ENCODE measurements at places on chromosomes 12 and 14. TPM values are rescaled to one million over a fixed set of nuclear protein-coding genes. Genes with fewer than 3 reads are reported as not detected.

DNA sequence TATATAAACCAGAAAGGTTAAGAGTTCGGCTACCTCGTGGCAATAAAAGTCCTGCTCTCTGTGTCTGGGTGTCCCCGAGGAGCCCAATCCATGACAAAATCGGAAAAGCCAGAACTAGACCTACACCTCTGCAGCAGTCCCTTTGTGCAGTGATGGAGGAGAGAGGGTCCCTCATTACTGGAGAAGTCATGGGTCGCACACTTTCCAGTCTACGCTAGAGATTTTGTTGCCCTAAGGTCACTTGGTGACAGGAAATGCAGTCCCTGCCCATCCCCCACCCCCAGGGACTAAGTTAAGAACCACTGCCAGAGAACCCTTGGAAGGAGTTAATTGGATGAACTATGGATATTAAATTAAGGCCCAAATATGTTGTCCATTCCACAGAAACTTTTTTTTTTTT lies 104.4 kb upstream of the ATF7IP start:
- no peak for DNase-seq

GRCh38 chr12:124130691-124131591 lies 157.9 kb downstream of the ZNF664 start:
- DNase-seq: no peak

TAMALIN gene
- total RNA-seq: 23.9 TPM

DNA sequence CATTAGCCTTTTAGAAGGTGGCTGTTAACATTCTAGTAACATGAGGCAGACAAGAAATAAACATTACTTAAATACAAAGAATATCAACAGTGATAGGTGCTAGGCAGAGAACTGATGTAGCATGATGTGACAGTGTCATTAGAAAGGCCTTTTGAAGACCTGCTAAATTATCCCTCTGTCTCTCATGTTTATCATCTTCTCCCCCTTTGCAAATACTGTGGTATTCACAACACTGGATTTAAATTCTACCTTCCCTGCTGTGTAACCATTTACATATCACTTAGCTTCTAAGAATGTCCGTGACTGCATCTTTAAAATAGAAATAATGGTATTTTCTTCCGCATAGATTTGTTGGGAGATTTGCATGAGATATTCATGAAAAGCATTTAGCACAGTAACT lies 74.4 kb upstream of the CLEC14A start:
- DNase-seq: no peak

Data from mucosa of gallbladder (tissue), 1 donor.